ENCODE measurements at places on chromosomes 4 and X.

DNA sequence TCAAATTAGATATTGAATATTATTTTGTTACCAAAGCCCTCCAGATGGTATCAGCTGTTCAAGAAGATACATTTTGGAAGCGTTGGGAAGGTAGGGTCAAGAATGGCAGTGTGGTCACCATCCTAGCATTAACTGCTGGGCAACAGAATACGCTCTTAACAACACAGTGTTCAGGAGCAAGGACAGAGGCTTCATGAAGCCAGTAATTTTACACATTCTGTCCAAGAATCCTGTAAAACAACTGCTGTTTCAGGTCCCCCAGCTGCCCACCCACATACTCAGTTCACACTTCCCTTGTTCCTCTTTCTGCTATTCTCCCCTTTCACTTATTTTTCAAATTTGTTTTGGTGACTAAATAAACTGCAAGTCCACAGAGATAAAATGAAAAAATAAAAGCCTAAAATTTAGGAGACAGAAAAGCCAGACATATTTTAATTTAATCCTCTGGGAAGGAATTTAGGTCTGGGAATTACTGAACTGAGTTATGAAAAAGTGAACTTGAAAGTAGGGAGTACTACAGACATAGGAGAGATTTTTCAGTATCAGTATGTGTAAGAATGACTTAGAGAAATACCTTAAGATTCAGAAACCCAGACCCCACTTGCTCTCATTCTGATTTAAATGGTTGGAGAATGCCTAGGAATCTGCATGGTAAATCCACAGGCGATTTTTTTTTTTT lies 406.7 kb downstream of the MAPK10 start:
- no peak for DNase-seq

- DNase-seq, result peak; percentile 51
Measured at GRCh38 chrX:9902656-9903055, 64.5 kb upstream of the CLDN34 start.

- no peak for DNase-seq
Measured at GRCh38 chr4:111717921-111718320, 427.3 kb upstream of the FAM241A start.

- DNase-seq, result no peak
Measured at GRCh38 chr4:144557404-144557803, 88.6 kb upstream of the HHIP start.

DNA sequence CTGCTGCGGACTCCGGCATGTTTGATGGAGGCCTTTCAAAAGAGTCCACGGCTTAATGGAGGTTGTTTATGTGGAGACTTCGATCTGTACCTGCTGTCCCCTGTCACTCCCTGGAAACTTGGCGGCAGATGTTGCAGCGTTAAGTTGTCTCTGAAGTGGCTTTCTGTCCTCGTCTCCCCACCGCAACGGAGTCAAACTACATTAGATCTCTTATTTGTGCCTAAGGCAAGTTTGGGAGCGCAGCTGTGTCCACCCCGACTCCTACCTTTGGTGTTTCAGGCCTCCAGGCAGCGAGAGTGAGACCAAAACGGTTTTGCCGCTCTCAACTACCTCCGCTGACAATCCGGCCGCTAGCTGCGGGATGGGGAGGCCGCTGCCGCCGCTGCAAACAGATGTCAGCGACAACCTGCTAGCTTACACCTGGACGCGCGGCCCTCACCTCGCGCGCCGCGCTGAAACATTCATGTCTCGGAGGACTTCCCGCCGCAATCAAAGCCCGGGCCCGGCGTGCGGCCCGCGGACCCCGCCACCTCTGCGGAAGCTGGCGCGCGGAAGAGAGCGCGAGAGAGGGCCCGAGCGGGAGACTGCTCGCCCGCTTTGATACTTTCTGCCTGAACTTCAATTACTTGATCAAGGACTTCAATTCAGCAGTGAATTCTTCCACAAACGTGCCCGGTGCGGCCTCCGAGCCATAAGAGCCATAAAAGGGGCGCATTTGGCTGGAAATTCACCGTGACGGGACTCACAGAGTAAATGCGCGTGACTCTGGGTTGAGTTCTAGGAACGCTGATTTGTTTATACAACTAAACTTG lies 108.4 kb downstream of the ANTXR2 start:
- DNase-seq, result peak; percentile 11

GRCh38 chrX:45622042-45622423 lies 421.4 kb upstream of the DIPK2B start:
- DNase-seq, result no peak

GRCh38 chrX:121496966-121497365 lies 449.6 kb downstream of the GLUD2 start:
- no peak for DNase-seq

GRCh38 chr4:88597970-88598660 lies 5.8 kb downstream of the HERC3 start:
- DNase-seq, result no peak

DNA sequence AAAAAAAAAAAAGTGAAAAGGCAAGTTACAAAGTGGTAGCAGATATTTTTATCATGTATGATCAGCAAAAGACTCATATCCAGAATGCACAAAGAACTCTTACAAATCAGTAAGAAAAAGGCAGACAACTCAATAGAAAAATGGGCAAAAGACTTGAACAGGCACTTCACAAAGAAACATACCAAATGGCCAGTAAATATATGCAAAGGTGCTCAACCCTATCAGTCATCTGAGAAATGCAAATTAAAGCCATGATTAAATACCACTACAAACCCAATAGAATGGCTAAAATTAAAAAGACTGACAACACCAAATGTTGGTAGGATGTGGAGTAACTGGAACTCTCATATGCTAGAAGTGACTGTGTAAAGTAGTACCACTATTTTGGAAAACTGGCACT lies 45.4 kb downstream of the CHST7 start:
- no peak for DNase-seq

DNA sequence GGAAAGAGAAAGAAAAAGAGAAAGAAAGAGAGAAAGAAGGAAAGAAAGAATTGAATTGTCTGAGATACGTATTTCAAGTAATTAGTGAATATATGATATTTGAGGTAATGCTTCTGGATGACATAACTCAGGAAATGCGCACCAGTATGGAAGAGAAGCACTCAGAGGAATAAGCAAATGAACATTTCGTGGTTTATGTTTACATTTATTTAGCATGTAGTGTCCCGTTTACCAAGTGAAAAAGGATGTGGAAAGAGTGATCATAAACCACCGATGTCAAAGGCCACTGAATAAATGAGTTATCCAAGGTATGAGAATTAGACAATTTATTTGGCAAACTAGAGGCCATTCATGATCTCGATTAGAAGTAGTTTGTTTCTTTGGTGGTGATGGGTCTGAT lies 200.4 kb downstream of the ARAP2 start:
- DNase-seq, result no peak

DNA sequence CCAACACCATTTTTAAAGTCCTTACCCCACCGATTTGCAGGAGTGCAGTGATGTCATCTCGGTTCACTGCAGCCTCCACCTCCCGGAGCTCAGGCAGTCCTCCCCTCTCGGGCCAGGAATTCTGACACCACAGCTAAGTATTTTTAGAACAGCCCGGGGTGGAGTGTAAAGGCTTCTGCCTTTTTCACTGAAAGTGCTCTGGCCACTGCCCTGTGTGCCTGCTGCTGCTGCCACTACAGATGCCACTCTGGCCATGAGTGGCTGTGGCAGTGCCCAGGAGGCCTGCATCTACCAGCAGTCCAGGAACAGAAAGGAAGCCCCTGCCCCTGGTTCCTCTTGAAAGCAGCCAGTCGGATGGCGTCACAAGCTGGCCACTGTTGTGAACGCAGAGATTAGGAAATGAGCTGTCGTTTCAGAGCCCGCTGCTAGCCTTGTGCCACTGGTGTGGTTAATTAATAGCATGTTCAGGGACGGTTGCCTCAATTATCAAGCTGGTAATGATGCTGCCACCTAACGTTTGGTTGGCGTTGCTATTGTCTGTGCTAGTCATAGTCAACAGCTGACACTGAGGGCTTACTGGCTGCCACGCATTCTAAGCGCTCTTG lies 23.6 kb upstream of the TBC1D14 start:
- DNase-seq, result no peak

GRCh38 chr4:15132739-15133138 lies 130.5 kb downstream of the CPEB2 start:
- DNase-seq, result peak; percentile 94

GRCh38 chrX:15399962-15400391 lies 15.8 kb upstream of the VEGFD start:
- DNase-seq, result no peak

GRCh38 chr4:186068581-186069348 lies at the start of gene TLR3:
TLR3 (plus strand) TSS chr4:186069156; CDS start chr4:186076620, 7,464 bp downstream.
- DNase-seq, result no peak

- no peak for DNase-seq
Measured at GRCh38 chr4:142743121-142743825, 102.8 kb downstream of the INPP4B start.

DNA sequence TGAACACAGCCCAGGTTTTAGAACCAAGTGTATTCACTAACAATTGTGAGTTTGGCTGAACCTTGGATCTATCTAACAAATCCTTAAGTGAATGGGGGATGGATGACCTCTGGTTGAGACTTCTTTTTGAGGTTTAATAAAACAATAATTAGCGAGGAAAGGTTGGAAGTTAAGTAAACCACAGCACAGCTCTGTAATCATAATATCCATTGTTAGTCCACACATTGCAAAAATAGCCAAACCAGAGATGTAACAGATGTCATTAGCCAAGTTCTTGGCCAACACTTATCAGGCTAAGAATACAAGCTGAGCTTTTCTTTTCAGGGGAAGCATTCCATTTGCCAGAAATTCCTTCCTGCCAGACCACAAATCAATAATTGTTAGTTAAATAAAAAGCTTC lies 59.1 kb downstream of the FREM3 start:
- DNase-seq, result no peak

GRCh38 chrX:53813670-53814440 lies 127.3 kb upstream of the HUWE1 start:
- no peak for DNase-seq

GRCh38 chr4:154998284-154998683 lies 210.2 kb upstream of the NPY2R start:
- DNase-seq, result no peak

GRCh38 chr4:78167510-78167909 lies 110.4 kb downstream of the FRAS1 start:
- DNase-seq, result no peak

DNA sequence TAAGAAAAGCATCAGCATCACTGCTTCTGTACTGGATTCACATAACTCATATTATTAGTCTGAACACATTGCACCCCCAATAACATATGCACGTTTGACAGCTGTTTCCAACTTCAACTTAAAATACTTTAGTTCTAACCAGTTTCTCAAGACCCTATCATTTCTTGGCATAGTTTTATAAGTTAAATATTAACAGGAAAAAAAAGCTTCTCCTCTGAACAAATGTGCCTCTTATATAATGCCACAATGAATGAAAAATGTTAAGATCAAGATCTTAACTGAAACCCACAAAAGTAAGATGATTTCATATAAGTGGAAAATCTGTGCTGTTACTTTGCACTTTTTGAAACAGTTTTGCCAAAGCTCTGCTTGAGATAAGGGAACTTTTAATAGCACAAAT lies 652.8 kb upstream of the FAM241A start:
- no peak for DNase-seq

DNA sequence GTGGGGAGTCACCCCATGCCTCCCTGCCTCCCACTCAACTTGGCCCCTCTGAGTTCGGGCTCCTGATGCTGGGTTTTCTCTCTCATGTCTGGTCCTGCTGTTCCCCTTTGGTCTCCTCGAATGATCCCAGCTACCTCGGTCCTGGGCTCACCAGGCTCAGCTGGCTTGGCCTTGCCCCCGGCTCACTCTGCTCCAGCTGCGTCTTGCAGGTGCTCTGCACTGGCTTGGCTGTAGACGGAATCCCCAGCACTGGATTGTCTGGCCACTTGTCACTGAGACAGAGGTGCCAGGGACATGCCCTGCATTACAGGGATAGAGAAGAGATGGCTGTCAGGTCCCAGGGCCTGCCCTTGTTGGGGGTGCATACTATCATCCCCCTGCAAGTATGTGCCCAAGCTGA lies 41.6 kb upstream of the NYX start:
- no peak for DNase-seq

DNA sequence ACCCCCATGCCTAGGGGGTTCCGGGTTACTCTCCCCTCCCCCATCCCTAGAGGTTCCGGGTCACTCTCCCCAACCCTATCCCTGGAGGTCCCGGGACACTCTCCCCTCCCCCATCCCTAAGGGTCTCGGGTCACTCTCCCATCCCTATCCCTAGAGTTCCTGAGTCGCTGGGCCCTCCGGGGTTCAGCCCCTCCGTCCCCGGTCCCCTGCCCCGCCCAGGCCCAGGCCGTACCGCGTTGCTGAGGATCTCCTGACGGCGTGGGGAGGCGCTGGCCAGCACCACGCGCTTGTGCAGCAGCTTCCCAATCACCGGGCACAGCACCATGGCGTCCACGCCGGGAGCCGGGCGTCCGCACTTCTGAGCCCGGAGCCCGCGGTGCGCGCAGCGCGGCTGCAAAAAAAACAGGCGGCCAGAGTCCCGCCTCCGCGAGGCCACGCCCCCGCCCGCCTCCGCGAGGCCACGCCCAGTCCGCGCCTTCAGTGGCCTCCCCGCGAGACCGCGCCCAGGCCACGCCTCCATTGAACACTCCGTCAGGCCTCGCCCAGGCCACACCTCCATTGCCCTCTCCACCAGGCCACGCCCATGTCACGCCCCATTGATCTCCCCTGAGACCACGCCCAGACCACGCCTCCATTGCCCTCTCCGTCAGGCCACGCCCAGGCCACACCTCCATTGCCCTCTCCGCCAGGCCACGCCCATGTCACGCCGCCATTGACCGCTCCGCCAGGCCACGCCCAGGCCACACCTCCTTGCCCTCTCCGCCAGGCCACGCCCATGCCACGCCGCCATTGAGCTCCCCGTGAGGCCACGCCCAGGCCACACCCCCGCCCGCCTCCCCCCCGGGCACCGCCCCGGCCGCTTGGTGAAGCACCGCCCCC lies at the start of gene ASMTL:
ASMTL (minus strand) TSS at position 394 of the 879 bp plus-strand sequence; CDS start at position 325, 69 bp downstream.
- peak; percentile 100 for DNase-seq

GRCh38 chr4:25567253-25567652 lies 88.4 kb upstream of the SLC34A2 start:
- DNase-seq, result no peak

DNA sequence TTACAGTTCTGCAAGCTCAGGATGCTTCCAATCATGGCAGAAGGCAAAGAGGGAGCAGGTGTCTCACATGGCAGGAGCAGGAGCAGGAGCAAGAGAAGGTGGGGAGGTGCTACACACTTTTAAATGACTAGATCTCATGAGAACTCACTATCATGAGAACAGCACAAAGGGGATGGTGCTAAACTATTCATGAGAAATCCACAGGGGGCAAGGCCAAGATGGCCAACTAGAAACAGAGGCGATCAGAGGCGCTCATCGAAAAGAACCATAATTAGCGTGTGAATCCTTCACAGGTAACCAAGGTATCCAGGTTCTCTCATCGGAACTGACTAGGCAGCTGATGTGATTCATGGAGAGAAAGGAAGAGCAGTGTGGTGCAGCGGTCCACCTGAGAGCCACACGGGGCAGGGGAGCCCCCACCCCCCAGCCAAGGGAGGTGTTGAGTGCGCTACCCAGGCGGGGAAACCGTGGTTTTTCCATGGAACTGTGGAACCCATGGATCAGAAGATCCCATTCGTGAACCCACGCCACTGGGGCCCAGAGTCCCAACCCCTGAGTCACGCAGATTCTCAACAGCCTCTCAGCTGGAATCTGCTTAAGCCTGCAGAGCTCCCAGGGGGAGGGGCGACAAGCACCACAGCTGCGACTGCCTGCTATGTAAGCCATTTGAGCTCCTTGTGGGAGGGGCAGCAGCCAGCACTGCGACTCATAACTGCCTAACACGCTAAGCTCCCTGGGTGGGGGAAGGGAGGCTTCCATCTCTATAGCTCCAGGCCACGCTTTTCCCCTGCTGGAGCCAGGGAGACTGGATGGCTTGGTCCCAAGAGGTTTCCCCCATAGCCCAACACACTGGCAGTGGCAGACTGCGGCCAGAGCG lies 46.7 kb downstream of the FGF16 start:
- no peak for DNase-seq

GRCh38 chr4:152860046-152860445 lies 76.1 kb upstream of the FHDC1 start:
- DNase-seq, result no peak
